ENCODE measurements at places on chromosomes 12 and 14.

- peak; percentile 67 for DNase-seq
These were observed 13.9 kb downstream of the SYT1 start for GRCh38 chr12:78878459-78878858.

DNA sequence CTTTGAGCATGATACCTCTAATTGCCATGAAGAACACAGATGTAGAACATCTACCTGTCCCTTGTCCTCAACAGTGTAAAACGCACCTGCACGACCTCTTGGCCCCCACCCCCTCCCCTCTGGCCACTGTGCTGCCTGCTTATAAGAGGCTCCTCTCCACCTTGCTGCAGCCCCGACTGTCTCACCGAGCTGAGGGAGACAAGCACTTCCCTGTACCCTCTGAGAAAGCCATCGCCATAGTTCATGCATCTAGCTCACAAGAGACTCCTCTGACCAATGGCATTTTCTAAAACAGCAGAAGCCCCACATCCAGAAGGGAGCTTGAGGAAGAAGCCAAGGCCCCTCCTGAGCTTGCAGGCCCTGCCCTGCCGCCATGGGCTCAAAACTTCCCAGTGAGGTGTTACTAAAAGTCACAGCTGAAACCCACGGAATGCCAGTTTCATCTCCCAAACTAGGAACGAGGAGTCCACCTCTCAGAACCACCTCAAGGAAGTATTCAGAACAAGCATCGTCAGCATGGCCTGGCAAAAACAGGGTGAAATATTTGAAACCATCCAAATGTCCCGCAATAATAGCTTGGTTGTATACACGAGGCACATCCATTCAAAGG lies 21.5 kb upstream of the ANO2 start:
- DNase-seq = no peak

GRCh38 chr12:89468648-89469326 lies 55.8 kb downstream of the GALNT4 start:
- no peak for DNase-seq

DNA sequence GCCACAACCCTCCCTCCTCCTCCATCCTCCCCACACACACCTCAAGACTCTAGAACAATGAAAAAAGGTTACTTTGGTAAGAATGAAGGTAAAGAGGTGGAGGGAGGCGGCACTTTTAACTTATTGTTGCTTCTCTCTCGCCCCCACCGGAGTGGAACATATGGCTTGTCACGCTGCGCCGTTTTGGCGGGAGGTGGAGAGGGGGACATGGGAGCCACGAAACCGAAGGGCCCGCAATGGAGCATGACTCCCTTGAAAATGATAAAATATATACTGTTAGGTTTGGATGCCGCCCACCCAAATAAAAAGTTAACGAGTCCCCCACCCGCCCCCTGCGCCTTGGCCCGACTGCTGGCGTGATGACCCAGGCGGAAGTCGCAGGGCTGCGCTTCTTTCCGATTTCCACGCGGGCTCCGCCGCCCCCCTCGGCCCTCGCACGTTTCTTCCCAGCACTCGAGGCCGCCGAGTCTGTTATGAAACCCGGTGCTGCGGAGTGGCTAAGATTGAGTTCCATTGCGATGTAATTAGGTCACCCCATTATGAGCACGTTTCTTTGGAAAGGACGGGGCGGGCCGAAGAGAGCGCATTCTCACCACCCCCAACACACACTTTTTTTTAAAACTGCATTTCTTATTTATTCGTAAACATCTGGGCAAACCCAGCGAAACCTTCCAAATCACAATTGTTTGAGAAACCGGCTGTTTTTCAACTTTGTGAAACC lies 1.4 kb upstream of the ZFP36L1 start:
- peak; percentile 94 for DNase-seq

DNA sequence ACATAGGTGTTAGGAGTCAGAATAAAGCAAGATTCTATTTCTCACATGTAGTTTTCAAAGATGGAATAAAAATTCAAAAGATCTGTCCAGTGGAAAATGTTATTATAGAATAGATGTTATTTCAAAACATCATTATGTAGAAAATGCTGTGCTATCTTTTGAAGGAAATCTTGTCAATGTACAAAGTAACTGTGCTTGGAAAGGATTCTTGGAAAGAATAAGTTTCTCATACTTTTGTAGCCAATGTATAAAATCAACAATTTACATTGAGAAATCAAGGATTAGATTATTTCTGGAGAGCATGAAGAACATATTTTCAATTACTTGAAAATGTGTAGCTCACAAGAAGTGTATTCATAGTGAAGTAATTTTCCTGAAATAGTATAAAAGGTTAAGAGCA lies 532.5 kb upstream of the MGAT4C start:
- no peak for DNase-seq

GRCh38 chr12:68623984-68624383 lies 13.3 kb downstream of the RAP1B start:
- DNase-seq = no peak

DNA sequence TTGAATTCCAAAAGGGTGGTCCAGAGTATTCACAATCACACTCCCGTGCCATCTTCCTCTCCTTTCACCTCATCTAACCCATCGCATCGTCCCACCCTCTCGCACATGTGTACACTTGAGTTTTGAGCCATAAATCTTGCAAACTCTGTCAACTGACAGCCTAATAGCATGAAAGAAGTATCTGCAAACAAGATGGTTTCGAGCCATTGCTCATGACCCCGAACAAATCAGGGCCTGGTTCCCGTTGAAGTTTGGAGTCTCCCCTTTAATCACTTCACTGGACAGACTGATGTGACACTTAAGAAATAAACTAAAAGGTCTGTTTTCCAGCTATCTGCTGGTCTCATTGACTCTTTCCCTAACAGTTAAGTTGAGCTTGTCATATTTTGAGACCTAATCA lies 223.6 kb upstream of the SOX5 start:
- no peak for DNase-seq

DNA sequence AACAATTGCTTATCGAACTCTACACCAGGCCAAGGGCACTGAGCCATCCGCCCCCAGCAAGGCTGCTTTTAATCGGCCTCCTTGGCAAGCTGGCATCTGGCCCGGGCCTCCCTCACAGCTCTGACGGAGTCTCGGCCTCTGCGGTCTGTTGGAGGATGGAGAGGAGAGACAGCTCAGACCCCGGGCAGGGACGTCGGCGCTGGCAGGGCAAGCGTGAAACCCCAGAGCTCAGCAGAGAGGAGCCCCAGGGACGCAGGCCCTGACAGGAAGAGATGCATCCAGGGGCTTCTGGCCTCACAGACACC lies 17.5 kb downstream of the CAMKK2 start:
- no peak for DNase-seq

DNA sequence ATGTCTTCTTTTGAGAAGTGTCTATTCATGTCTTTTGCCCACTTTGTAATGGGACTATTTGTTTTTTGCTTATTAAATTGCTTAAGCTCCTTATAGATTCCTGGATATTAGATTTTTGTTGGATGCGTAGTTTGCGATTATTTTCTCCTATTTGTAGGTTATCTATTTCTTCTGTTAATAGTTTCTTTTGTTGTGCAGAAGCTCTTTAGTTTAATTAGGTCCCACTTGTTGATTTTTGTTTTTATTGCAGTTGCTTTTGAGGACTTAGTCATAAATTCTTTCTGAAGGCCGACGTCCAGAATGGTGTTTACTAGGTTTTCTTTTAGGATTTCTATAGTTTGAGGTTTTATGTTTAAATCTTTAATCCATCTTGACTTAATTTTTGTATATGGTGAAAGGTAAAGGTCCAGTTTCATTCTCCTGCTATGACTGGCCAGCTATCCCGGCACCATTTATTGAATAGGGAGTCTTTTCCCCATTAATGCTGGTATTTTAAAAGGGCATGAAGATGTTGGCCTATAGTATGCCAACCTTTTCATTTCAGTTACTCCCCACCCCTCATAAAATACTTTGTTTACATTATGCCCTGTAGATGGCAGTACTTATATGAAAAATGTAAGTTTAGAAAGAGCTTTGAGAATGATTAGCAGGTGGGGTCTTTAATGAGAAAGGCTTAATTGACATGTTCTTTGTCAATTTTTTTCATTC lies 62.9 kb upstream of the PSMA6 start:
- peak; percentile 29 for DNase-seq

DNA sequence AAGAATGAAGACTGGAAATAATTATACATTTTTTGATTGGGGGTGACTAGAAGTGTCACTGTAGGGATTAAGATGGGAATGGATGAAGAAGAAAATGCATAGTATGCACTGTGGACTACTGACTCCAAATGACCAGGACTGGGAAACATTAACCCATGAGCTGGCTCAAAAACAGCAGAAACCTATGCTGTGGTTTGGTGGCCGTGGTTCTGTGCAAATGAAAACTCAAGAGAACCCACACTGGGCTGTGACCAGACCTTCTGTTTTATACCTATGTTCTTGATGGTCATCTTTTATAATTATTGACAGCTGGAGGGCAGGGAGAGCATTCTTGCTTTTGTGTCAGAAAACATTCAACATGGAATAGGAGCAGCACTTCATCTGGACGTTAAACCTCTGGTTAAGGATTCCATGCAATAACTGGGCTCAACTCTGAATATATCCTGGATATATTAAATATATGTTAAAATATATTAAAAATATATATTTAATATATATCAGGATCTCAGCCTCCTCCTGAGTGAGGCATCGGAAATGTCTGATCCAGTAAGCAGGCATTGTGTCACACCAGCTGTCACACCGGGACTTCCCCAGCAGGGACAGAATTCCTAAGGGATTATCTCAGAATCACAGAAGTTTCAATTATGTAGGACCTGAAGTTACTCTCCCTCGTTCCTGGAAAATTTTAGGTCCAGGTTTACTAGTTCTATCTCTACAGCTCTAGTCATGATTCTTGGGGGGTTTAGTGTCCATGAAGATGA lies 48.5 kb downstream of the BBS10 start:
- no peak for DNase-seq

DNA sequence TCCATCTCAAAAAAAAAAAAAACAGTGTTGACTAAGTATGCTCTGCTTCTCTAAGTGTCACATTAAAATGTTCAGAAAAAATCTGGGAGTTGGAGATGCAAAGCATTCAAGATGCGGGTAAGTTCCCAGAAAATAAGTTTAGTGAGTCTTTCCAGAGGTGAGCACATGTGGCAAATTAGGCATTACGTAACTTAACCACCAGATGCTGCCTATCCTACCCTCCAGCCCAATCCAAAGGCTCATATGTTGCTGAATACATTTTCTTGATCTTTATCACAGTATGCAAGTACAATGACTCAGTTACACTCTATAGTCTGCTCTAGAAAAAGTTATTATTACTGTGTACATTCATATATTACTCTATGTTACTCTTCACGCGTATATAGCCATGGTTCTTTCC lies 3.6 kb downstream of the SLC2A14 start:
- DNase-seq = peak; percentile 51

DNA sequence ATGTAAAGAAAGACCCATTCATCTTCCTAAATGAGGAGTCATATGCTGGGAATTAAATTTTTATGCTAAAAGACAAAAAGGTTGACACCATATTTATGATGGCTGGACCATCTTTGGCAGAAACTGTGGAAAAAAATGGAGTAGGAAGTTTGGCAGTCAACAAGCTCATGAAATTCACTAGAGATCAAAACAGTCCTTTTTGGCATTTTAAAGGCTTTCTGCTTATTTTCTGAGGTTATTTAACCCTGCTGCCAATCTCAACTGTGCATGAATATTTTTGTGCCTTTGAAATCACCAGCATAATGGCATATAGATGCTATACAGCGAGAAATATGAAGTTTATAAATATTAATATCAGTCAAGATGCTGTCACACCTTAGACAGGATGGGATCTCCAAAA lies 399.5 kb downstream of the PDZRN4 start:
- DNase-seq = no peak

DNA sequence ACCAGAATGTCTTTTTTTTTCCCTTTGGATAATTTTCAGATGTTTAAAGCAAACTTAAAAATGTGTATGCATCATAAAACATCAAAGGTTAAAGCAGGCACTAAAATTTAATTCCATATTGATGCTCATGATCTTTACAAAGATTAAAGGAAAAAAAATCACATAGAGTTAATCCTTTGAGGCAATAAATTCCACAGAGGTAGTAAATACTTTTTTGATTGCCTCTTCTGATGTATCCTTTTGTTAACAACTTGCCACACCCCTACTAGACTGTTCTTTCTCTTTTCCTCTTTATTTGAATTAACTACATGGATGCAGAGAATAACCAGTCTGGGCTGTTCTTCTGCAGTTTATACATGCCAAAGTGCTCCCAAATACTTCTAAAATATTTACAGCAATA lies 45.2 kb upstream of the KCNJ8 start:
- DNase-seq = peak; percentile 11

DNA sequence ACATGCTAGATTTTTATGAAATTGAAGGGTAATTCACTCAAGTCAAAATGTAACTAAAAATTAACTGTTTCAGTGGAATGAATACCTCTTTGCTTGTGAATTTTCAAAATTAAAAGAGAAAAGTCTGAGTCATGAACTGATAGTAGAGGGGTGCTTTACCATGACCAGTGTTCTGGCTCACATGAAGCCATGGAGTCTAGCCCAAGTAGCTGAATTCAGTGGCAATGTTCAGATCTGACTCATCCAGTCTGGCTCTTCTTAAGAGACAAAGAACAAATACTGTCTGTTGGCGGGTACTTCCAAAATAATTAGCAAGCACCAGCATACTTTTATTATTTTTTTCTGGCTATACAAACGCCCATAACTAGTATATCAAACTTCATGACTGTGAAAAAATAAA lies 366.3 kb upstream of the GARIN6 start:
- DNase-seq = no peak

DNA sequence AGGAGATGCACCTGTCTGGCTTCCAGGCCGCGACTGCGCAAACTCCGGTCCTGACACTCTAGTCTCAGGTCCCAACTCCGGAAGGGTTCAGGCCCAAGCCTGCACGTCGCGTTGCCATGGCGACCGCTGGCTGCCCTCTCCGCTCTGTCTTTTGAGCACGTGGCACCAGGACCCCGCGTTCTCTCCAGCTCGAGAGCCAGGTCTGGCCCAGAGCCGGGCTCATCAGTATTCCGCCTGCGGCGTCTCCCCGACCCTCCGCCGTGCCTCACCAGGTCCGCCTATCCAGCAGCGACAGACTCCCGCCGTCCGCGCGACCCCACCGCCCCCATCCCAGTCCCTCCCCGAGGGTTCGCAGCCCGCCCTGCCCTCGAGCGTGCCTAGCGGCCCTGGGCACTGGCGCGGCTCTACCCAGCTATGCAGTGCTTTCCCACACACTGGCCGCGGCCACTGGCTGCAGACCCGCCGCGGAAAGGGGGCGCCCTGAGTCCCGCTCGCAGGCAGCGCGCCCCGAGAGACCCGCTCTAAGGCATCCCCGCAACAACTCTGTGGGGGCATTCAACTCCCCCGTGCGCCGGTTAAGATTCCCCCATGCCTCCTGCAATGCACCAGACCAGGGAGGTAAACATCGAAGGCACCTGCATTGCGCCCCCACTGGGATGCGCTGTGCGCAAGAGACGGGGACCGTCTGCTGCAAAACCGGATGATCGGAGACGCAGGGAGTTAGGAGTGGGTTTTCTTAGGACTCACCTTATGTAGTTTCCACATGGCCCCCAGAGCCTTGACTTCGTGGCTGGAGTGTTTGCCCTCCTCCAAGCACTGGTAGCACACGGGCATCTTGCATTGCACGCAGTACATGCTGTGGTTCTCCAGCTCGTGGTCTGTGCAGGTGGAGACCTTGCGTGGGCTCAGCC lies 1.3 kb downstream of the TRIM9 start:
- DNase-seq = peak; percentile 43

- no peak for DNase-seq
These were observed 1.2 kb upstream of the AP1G2 start for GRCh38 chr14:23568600-23569331.

Measured in epithelial cell of esophagus (primary cell).